Mesothelial cell of epicardium (in vitro differentiated cells): ENCODE measurements at places on chromosomes 3 and 15.

DNA sequence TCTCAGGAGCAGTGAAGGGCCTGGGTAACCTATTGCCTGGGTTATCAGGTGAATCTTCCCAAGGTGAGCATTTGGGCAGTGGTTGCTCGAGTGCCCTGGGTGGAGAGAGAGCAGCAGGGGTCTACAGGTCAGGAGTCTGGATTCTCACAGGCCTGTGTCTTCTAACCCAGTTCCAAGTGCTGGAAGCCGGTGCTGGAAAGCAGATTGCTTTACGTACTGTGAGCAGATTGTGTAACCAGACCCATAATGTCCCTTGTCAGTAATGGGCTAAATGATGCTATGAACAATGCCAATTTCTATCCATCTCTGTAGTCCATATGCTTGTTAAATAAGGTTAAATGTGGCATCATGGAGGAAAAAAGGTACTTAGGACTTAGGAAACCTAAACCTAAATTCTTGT, 106.5 kb downstream of the TPRG1 start:
- no peak for DNase-seq

DNA sequence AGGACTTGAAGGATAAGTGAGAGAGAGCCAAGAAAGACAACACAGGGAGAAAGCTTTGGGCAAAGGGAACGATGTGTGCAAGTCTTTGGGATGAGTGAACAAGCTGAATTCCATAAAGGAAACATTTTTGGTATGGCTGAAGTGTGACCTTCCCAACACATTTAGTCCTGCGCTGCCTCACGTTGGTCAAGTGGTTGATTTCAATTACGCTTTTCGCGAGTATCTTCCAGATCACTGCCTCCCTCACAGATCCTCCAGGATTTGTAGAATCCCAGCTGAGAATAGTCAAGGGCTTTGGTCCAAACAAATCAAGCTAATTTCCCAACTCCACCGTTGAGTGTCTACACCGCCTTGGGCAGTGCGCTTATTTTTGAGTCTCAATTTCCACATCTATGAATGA, 338.4 kb upstream of the ADAMTS9 start:
- no peak for DNase-seq

DNA sequence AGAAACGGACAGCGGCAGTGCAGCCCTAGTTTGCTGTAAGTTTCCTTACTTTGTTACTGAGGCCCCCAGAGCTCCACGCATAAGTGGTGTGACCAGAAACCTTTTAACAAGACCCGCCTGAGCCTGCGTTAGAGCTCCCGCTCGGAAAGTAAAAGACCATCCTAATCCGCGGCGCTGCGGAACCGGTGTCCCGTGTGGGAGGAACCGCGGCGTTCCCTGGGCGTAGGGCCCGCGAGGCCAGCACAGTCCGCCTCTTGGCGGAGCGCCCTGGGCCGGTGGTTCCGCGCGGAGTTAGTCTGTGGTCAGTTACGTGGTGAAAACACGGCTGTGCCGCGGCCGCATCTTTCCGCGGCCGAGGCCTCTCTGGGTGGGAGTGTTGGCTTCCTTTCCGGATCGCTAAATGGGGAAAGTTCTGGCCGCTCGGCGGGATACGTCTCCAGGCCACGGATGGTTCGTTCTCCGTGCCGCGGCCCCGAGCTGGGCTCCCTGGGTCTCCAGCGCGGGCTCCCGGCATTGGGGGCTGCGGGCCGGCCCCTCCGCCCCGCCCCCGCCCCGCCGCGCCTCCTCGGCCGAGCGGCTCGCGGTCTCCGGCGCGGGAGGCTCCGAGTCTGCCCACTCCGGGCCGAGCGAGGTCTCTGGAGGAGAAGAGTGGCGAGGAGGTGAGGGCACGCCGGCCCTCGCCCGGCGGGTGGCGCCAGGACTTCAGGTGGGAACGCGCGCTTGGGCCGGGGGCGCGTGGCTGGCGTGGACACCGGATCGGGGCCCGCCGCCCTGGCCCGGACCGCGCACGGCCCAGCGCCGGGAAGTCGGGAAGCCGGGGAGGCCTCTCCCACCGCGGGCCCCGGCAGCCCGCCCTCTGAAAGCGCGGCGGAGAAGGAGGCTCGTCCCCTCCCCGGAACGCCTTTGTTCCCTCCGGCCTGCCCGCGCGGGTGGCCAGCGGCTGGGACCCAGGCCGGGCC, 754 bp downstream of the B3GNT5 start:
- DNase-seq, result peak; percentile 73

DNA sequence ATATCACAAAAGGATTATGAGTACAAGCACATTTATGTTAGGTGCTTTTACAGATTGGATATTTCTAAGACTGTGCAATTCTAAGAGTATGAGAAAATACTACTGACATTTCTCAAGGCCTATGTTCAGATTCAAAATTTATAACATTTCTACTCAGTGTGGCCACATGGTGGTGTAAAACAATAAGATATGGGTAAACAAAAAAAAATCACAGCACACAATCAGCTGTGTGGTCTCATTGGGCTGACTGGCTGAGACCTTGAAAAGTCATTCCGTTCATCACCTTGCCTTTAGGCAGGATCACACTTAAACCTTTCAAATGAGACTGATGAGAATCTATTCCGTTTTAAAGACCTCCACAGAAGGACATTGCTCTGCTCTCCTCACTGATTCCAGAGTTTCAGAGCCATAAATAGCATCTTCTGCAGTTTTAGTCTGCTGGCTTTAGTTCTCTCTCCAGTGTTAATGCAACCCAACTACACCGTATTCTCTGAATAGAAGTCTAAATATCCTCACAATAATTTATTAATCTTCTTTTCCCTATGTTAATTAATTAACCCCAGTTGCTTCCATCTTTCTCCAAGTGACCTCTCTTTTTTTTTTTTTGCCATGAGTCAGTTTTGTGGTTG, 158.2 kb downstream of the SPATA16 start:
- DNase-seq, result no peak

- no peak for DNase-seq
Measured at GRCh38 chr15:72201391-72201921, 3.9 kb upstream of the GRAMD2A start.

DNA sequence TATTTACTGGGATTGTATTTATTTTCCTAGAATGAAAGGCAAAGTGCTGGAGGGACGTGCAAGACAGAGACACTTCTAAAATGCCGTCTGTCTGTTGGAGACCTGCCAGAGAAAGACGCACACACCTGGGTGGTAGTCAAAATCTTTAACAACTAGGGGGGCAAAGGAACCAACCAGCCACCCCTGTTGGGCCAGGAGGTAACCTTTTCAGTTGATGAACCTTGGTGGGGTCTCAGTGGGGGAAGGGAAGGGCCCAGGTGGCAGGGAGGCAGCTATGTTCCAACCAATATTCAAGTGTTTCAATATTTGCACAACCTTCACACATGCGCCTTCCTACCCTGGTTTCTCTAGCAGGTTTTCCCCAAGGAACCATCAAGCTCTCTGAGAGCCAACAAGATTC, 99.0 kb downstream of the MEGF11 start:
- DNase-seq, result no peak

- DNase-seq, result no peak
Measured at GRCh38 chr3:141846050-141846433, 30.4 kb upstream of the ATP1B3 start.

DNA sequence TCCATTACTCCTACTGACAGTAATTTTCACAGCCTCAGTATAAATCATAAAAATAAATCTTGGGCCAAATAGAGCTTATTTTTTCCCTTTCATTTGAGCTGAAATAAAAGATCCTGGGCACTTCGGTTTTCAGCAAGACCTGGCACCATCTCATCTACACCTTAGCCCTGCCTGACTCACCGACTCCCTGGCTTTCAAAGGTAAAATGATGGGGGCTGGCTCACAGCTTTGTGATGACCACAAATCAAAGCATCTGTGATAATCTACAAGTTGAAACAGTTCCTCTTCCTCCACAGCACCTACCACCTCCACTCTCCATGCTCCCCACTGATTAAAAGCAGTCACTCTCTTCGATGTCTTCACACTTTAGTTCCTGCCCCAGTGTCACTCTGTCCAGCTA, 27.6 kb downstream of the DET1 start:
- DNase-seq, result no peak

- no peak for DNase-seq
Measured at GRCh38 chr3:78742491-78742890, 1025.3 kb downstream of the ROBO1 start.

- no peak for DNase-seq
Measured at GRCh38 chr3:57061556-57061955, 1.1 kb downstream of the SPATA12 start.
